ENCODE measurements at places on chromosomes 16 and 17. TPM values are rescaled to one million over a fixed set of nuclear protein-coding genes. Genes with fewer than 3 reads are reported as not detected.

DNA sequence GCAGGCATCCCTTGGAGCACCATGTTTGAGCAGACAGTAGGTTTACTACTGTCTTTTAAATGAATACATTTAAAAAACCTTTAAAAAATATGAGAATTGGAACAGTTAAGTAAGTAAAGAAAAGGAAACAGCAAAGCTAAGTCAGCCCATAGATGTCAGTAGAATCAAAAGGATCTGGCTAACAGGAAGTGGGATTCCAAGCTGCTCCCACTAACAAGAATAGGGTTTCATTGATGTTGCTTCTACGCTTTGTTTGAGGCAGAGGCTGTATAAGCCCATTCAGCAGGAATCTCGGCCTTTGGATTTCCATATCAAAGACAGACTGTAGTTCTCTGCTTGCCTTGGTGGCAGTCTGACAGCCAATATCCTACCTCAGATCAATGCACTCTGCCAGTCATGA is 122.9 kb upstream of the ELAC2 start:
- H3K27me3 ChIP-seq = no peaks in the 10 kb centered on the region
- no peak for DNase-seq
- no peaks in the 10 kb centered on the region for H3K36me3 ChIP-seq
- no peak overlapping the region for H3K4me3 ChIP-seq

DNA sequence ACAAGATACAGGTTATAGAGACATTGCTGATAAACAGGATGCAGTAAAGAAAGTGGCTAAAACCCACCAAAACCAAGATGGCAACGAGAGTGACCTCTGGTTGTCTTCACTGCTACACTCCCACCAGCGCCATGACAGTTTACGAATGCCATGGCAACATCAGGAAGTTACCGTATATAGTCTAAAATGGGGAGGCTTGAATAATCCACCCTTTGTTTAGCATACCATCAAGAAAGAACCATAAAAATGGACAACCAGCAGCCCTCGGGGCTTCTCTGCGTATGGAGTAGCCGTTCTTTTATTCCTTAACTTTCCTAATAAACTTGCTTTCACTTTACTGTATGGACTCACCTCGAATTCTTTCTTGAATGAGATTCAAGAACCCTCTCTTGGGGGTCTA is 21.7 kb upstream of the CDH13 start:
- no peak for DNase-seq
- H3K27ac ChIP-seq = no peak overlapping the region
- H3K4me1 ChIP-seq = no peaks in the 10 kb centered on the region
- peaks cover 2% of the 10 kb centered on the region for H3K27me3 ChIP-seq
- no peaks in the 10 kb centered on the region for H3K36me3 ChIP-seq

Gene CCDC40
- total RNA-seq = 4.1 TPM

DNA sequence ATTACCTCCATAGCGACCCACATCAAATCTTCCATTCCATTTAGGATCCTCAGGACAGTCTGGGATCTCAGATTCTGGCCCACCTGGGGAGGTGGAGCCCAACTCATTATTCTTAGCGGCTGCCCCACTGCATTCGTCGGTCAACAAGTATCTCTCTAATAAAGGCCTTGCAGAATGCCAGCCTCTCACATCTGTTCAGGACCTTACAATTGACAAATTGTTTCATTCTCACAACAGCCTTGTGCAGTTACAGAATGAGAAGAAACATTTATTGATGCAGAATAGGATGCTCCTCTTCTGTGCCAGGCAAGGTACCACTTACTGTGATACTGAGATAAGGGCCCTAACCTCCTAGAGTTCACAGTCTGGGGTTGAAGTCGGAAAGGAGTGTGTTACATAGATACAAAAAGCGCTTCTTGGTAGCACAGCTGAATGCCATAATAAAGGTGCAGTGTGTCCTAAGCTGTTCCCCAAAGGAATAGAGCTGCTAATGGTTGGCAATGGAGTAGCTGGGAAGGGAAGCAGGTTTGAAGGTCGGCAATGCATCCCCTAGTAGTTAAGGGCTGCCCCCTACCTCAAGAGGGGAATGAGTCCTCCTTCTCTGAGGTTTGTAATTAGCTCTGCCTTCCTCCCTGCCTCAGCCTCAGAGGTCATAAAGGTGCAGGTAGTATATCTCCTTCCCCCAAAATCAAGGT is 2.3 kb upstream of the MPP2 start:
- no peaks in the 10 kb centered on the region for H3K36me3 ChIP-seq
- peaks cover 3% of the 10 kb centered on the region for H3K4me1 ChIP-seq
- H3K27me3 ChIP-seq = peaks cover 45% of the 10 kb centered on the region
- no peak for DNase-seq
- H3K4me3 ChIP-seq = no peak overlapping the region

Gene CA7
- not detected for total RNA-seq

Gene LDHD
- total RNA-seq = not detected

Measured in endothelial cell of umbilical vein (primary cell).